Mammary epithelial cell (primary cell): ENCODE measurements at places on chromosomes 12 and 14. TPM values are rescaled to one million over a fixed set of nuclear protein-coding genes. Genes with fewer than 3 reads are reported as not detected.

GRCh38 chr12:70719672-70720420, 82.6 kb upstream of the PTPRB start:
- peak; percentile 9 for DNase-seq

- peak; percentile 14 for DNase-seq
These were observed 2.8 kb upstream of the AAAS start for GRCh38 chr12:53324113-53324778.

DNA sequence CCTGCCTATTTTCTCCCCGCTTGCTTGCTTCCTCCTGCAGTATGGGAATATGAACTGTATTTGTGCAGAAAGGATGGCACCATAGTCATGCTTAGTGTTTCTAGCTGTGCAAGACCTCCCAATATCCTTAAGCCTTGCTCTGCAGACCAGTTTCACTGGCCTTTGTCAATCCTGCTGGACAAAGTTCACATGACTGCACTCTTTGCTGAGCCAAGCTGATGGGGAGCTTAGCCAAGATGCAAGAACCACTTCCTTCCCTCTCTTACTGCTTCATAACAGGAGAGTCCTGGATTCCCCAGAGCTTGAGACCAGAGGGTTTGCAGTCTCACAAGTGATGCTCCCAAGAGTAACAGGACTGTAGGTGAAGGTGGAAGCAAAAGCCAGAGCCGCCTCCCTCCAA, 3.8 kb downstream of the ASIC1 start:
- DNase-seq: no peak

DNA sequence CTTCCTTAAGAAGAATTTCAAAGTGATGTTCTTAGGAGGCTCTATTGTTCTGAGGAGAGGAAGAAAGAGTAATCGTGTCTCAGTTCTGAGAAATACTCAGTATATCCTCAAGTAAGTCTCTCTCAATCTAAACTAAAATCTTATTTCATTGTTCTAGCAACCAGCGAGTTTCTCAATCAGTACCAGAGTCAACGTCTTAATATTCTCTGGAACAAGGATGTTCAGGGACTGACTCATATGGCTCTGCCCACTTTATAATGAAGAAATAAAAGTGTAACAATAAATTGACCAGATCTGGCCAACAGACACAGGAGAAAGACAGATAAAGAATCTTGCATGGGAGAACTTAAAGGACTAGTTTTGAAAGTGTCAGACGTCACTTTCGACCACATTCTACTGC, 469.8 kb upstream of the FLRT2 start:
- peak; percentile 46 for DNase-seq

GRCh38 chr12:75634244-75635222, 123.1 kb upstream of the KRR1 start:
- DNase-seq: no peak

GRCh38 chr14:50741567-50741966, 73.5 kb upstream of the SAV1 start:
- peak; percentile 72 for DNase-seq

- DNase-seq: peak; percentile 20
These were observed 90.7 kb downstream of the SINHCAF start for GRCh38 chr12:31234955-31235867.

ARG2 gene
- 10.8 TPM for polyA plus RNA-seq

RIPK3 gene
- polyA plus RNA-seq: 0.06 TPM

INHBC gene
- polyA plus RNA-seq: 0.03 TPM
